ENCODE measurements at places on chromosomes 16 and 17.

- DNase-seq: no peak
Observed at GRCh38 chr16:89187770-89188392, 12.5 kb downstream of the SLC22A31 start.

DNA sequence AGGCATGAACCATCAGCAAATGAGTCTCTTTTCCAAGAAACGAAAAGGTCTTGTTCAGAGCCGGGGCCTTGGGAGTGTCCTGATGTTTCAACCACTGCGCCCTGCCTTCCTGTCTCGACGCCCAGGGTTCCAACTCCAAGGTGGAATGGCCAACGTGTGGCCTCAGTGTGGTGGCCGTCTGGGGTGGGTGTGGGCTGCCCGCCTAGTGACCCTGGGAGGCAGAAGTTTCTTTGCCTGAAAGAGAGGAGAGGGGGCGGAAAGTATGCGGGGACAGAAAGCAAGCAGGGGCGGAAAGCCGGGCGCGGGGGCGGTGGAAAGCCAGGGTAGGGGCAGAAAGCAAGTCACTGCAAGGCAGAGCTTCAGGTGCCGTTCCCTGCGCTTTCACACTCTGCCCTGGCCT is 4.1 kb downstream of the MSRB1 start:
- DNase-seq: no peak

GRCh38 chr16:72036098-72036497 is 18.2 kb upstream of the HP start:
- no peak for DNase-seq

DNA sequence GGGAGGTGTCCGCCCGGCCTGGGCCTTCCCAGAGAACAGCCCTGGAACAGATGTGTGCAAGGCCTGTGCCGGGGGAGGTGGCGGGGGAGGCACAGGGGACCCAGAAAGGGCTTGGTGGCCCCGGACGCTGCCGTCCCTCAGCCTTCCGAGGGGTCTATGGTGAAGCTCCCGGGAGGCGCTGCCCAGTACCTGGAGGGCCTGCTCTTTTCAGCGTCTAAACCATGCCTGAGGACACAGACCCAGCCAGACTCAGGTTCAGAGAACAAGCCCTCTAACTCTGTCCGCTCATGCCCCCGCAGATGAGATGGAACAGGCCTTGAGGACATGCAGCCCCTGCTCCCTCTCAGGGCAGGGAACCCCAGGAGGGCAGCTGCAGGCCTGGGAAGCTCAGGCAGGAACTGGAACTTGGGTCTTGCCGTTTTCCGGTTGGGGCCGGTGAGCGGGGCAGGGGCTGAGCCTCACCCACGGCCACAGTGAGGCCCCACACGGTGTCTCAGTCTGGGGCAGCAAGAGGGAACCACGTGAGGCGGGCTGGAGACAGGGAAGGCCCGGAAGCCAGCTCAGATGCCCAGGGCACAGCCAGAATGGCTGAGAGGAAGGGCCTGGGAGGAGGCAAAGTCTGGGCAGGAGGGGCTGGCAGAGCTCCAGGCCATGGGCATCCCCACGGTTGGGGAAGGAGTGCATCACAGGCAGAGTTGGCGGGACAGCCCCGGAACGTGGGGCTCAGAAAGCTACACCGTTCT is 12.5 kb downstream of the SLC16A3 start:
- DNase-seq: no peak

DNA sequence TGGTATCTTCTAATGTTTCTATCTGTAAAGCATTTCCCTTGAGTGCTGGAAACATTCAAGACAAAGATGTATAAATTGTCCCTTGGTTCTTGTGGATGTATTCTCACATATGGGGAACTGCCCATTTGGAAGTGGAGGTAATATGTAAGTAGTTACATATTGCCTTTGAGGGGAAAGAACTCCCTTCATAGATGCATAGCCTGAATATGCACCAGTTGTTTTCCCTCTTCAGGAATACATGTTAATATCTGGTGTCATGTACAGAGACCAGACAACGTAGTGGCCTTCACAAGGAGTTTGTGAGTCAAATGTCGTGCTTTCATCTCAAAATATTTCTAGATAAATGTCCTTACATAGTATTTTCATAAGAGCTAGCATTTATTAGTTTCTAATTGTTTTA is 213.5 kb downstream of the BCAS3 start:
- DNase-seq: no peak

- no peak for DNase-seq
Observed at GRCh38 chr17:68133346-68134045, 98.0 kb downstream of the KPNA2 start.

DNA sequence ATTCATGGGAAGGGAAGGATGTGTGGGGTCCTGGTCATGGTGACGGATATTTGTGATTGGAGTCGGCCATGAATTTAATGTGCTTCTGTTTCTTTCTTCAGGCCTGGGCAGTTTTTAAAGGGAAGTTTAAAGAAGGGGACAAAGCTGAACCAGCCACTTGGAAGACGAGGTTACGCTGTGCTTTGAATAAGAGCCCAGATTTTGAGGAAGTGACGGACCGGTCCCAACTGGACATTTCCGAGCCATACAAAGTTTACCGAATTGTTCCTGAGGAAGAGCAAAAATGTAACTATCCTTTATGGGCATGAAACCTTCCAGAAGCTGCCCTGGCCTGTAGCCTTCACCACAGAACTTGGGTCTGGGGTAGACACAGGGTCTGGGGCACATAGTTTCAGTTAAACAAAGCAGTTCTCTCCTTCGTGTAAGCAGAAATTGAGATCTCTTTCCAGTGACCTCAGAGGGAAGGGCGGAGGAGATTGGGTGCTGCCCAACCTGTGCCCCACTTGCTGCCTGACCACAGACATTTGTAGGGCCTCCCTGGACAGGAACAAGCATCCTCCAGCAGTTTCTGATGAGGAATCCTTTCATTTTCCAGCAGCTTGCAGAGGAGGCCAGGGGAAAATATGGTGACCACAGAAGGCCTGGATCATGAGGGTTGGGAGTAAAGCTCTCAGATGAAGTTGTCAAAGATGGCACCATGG is 10.1 kb downstream of the IRF8 start:
- no peak for DNase-seq

- no peak for DNase-seq
Observed at GRCh38 chr17:6347776-6348175, 87.1 kb downstream of the AIPL1 start.
